Calu3 (cell line): ENCODE measurements at places on chromosomes 6 and 20. TPM values are rescaled to one million over a fixed set of nuclear protein-coding genes. Genes with fewer than 3 reads are reported as not detected.

The WASF1 gene
- total RNA-seq, result 11.3 and 12.7 TPM in 2 replicates

The VIP gene
- not detected in 2 replicates for total RNA-seq

The FAM83C gene
- total RNA-seq, result 0.12 TPM in 1 of 2 replicates, not detected in the other

The MDFI gene
- 19.7 and 23.9 TPM in 2 replicates for total RNA-seq

The SCUBE3 gene
- total RNA-seq, result 0.44 and 0.47 TPM in 2 replicates

GRCh38 chr6:156988276-156989158 lies 211.3 kb downstream of the ARID1B start:
- no peak for DNase-seq
- no peak overlapping the region for H3K4me3 ChIP-seq
- H3K4me1 ChIP-seq, result peaks cover 29% of the 10 kb centered on the region
- H3K27me3 ChIP-seq, result no peaks in the 10 kb centered on the region

- no peak overlapping the region for H3K4me3 ChIP-seq
- H3K27ac ChIP-seq, result no peak overlapping the region
- H3K27me3 ChIP-seq, result peaks cover 28% of the 10 kb centered on the region
- H3K4me1 ChIP-seq, result no peaks in the 10 kb centered on the region
- H3K36me3 ChIP-seq, result no peaks in the 10 kb centered on the region
- no peak for DNase-seq
These were observed 447.1 kb upstream of the MAP3K7 start for GRCh38 chr6:91033964-91034363.

DNA sequence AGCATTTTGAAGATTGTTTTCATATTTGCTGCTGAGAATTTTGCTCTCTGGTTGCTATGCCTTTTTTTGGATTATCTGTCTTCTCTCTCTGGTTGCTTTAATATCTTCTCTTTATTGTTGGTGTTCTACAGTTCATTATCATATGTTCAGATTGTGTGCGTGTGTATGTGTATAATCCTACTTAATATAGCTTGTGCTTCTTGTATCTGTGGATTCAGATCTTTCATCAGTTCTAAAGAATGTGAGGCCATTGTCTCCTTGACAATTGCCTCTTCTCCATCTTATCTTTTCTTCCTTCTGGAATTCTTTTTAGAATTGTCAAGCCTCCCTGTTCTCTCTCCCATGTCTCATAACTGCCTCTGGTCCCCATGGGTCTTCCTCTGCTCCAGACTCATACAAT lies 195.4 kb downstream of the CDC5L start:
- DNase-seq, result no peak
- H3K4me3 ChIP-seq, result no peak overlapping the region
- peaks cover 16% of the 10 kb centered on the region for H3K27me3 ChIP-seq
- no peaks in the 10 kb centered on the region for H3K36me3 ChIP-seq
- no peak overlapping the region for H3K27ac ChIP-seq

GRCh38 chr6:66638099-66638498 lies 931.1 kb upstream of the EYS start:
- H3K4me3 ChIP-seq, result no peak overlapping the region
- no peaks in the 10 kb centered on the region for H3K4me1 ChIP-seq
- no peaks in the 10 kb centered on the region for H3K27me3 ChIP-seq
- no peaks in the 10 kb centered on the region for H3K36me3 ChIP-seq
- no peak overlapping the region for H3K27ac ChIP-seq

DNA sequence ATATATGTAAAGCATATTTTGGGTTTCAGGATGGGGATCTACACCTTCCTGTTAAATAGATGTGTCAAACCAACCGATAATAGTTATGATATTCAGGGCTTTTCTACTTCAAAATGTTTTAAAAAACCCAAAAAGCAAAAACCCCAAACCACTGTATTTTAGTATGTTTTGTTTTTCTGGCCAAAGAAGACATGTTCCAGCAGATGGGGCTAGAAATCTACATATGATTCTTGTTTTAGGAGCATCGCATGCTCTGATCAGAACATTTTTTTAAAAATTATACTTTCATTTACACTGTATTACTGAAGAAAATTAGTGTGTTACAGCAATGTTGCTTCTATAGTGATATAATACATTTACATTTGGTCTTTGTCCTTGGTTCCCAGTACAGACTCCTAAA lies 11.0 kb downstream of the RMND1 start:
- H3K27ac ChIP-seq, result no peak overlapping the region
- H3K4me3 ChIP-seq, result no peak overlapping the region
- no peaks in the 10 kb centered on the region for H3K27me3 ChIP-seq
- no peak for DNase-seq
- H3K36me3 ChIP-seq, result peaks cover 5% of the 10 kb centered on the region

DNA sequence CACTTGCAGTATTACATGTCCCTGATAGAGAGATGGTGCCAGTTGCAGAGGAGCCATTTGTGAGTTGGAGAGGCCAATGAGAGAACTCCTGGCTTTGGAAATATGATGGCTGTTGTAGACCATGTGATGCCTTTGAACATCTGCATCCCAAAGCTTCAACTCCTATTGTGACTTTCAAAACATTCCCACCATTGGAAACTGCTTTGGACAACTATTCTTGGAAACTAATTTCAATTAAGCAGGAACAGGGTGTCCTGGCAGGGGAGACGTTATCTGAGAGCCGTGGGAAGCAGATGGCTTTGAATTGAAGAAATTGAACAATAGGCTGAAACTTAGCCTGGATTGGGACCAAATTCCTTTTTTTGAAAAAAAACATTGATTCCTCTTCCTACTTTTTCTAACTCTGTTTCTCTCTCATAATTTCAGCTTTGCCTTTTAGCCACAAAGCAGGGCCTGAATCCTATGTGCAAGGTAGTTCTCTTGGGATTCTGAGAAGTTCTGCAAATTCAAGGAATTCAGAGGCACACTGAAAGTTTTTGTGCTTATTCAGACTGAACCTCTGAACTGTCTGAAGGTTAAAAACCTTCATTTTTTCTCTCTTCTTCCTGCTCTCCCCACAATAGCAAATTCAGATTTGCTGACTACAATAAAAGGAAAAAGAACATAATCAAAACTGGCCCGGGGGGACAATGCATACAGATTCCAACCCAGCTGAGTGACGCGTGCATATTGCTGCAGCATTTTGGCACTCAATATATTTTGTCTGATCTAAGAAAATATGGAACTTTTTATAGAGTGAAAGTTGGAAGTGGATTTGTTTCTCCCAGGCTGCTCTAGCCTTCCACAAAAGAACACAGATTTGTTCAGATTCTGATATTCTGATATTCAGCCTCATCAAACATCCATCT lies 720.4 kb upstream of the CHD6 start:
- DNase-seq, result no peak
- H3K4me1 ChIP-seq, result no peaks in the 10 kb centered on the region
- no peak overlapping the region for H3K27ac ChIP-seq
- no peak overlapping the region for H3K4me3 ChIP-seq
